Stimulated activated CD8-positive, alpha-beta memory T cell treated with anti-CD3 and anti-CD28 coated beads, Interleukin-7, amount 100 ng/mL, for 1 hour (primary cell): ENCODE measurements at places on chromosomes 12 and 14.

GRCh38 chr14:104800015-104800770 lies 708 bp upstream of the ZBTB42 start:
- DNase-seq: peak; percentile 74

DNA sequence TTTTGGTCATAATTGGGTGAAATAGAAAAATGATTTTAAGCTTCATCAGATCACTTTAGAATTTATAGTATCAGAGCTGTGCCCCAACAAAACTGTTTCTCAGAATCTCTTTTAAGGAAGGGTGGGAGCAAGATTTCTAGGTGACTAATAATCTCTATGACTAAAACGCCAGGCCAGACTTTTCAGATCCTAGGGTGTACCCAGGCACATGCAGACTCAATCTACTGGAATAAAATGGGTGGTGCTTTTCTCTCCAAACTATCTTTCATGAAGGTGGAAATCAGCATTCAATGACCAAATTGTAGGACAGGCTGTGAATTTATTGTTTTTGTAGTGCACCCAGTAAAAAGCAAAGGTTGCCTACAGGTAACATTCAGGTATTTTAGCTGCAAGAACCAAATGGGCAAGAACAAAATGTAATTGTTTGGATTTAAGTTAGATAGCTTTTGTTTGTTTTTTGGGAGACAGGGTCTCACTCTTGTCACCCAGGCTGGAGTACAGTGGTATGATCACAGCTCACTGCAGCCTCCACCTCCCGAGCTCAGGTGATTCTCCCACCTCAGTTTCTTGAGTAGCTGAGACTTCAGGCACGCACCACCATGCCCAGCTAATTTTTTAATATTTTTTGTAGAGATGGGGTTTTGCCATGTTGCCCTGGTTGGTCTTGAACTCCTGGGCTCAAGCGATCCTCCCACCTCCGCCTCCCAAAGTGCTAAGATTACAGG lies 49.5 kb downstream of the PPP2R5C start:
- DNase-seq: no peak

DNA sequence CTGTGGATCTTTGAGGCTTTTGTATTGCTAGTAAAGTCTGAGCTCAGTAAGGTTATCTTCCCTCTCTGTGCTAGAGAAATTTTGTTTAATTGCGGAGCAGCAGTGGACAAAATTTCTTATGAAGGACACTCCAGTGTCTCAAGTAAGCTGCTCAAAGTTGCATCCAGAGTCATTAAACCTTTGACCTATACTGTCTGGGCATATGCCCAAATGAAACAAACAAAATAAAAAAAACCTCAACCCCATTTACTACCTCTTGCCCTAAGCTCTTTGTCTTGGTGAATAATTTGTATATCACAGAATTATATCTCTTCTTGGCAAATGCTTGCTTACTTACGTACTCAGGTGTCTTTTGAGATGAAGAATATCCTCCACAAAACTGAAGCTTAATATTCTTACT lies 465.2 kb downstream of the SOX5 start:
- no peak for DNase-seq

GRCh38 chr12:65603438-65604351 lies 220.6 kb upstream of the HMGA2 start:
- no peak for DNase-seq

DNA sequence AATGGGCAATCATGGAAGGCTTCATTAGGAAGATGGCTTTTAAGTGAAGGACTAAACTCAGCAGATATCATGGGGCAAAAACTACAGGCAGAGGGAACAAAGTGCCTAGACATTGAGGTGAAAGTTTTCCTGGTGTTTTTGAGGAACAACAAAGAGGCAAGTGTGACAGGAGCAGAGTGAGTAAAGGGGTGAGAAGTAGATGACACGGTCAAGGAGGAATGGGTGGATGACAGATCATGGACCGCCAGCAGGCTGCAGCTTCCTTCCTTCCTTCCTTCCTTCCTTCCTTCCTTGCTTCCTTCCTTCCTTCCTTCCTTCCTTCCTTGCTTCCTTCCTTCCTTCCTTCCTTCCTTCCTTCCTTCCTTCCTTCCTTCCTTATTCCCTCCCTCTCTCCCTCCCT lies 108.3 kb downstream of the TRHDE start:
- no peak for DNase-seq

DNA sequence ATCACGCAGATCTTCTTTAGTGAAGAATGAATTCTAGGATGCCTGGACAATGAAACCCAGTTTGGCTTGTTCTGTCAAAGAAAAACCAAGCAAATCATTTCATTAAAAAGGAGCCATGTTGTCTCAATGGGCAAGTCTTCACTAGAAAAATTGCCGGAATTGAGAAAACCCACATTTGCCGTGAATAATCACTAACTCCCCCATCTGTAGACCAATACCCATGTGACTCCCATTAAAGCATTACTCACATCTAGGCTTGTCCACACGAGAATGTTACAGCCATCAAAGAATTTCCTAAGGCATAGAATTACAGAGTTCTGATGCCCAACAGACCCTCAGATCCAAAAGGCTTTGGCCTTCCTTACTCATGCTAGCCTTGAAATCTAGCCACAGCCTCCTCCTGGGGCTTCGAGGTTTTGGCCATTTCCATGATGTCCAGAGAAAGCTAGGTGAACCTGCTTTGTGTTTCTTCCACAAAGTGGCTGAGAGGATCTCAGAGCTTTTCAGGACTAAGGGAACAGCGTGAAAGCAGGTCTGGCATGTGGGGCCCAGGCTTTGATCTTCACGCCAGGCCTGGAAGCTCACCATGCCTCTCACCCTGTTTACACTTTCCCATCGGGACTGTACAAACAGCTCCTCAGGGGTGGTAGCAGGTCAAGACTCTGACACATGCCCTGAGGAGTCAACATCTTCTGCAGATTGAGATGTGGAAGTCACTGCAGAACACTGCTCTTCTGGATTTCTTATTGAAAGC lies 12.1 kb downstream of the SLC7A8 start:
- DNase-seq: no peak

- no peak for DNase-seq
Measured at GRCh38 chr14:73696466-73697400, 17.5 kb downstream of the PNMA1 start.

GRCh38 chr14:68111097-68111852 lies 291.7 kb downstream of the RAD51B start:
- no peak for DNase-seq

DNA sequence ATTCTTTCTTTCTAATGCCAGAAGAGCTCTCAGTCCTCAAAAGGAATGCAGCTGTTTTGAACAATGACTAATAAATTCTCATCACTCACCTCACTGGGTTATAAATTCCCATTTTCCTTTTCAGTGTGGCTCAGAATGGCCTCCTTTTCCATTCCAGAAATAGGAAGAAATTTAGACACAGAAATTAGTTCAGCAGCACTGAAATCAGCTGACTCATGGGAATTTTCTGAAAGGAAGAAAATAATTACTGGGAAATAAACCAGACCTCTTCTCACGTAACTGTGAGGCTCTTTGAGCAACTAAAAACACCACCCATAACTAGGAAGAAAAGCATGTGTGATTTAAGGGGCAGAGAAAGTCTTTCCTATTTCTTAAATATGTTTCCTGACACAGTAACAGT lies 23.8 kb downstream of the CD163 start:
- DNase-seq: no peak

- no peak for DNase-seq
Measured at GRCh38 chr14:68396461-68396860, 396.4 kb downstream of the ZFP36L1 start.

DNA sequence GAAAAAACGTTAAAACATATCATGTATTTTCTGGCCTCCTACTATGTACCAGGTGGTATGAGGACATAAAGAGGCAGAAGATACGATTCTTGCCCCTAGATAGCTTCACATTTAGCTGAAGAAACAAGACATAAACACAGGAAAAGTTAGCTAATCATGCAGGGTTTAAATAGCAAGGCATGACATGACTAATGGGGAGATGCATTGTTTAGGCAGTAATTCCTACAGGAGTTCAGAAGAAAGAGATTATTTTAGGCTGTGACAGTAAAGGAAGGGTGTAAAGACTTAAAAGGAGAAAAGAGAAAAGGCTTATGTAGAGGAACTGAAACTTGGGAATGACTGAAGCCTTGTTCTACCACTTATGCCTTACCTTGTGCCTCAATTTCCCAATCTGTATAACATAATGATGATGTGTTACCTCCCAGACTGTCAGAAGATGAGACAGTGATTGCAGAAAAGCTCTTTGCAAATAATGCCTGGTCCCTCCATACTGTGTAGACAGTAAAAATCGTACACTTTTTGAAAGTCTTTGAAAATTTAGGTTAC lies 44.4 kb downstream of the PRKCH start:
- no peak for DNase-seq

GRCh38 chr14:104349950-104350349 lies 211.6 kb downstream of the KIF26A start:
- DNase-seq: no peak

GRCh38 chr12:39272871-39273655 lies 169.9 kb downstream of the KIF21A start:
- no peak for DNase-seq

DNA sequence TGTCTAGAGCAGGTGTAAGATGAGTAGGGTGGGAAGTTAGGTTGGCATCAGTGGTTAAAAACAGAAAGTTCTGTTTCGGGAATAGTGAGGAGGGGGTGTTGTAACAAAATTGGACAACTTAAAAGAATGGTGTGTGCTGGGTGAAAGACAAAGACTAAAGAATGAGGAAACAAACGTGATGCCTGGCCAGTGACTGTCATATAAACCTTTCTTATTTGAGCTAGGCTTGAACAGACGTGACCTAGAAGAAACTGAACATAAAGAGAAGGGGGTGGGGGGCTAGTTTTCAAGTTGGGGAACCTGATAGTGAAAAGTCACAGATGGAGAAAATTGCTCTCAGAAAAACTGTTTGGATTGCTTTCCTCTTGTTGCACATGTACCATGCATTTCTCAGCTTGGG lies 39.6 kb downstream of the RAD52 start:
- no peak for DNase-seq

DNA sequence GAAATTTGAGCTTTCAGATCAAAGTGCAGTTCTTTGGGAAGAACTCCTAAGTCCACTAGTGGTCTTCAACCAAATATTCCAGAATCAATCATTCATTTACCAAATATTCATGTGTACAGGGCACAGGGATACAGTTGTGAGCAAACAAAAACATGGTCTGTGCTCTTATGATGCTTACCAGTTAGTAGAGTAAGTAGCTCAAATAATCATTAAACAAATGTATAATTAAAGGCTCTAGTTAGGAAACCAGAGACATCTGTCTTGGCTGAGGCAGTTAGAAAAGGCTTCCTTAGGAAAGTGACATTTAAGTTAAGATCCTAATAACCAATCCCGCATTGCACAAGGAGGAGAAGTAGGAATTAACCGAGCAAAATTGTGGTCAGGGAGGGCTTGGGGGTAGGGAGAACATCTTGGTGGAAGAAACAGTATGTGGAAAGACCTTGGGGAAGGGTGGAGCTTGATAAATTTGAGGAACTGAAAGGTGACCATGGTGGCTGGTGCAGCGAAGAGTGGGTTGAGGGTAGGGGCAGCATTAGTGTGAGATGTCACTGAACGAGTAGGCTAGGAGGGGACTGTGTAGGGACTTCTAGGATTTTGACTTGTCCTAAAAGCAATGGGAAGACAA lies 40.0 kb downstream of the PEBP1 start:
- DNase-seq: no peak

- no peak for DNase-seq
Measured at GRCh38 chr12:50151047-50151687, 16.0 kb downstream of the CERS5 start.
